ENCODE measurements at places on chromosomes 2 and 18.
A peak's percentile ranks its signal among the peaks of the same experiment; 100 is the strongest.

GRCh38 chr2:85237849-85238565, 89.8 kb downstream of the TGOLN2 start:
- H3K27ac ChIP-seq = no peak overlapping the region
- peaks cover 25% of the 10 kb centered on the region for H3K4me1 ChIP-seq
- H3K36me3 ChIP-seq = no peaks in the 10 kb centered on the region
- no peak overlapping the region for H3K4me3 ChIP-seq

DNA sequence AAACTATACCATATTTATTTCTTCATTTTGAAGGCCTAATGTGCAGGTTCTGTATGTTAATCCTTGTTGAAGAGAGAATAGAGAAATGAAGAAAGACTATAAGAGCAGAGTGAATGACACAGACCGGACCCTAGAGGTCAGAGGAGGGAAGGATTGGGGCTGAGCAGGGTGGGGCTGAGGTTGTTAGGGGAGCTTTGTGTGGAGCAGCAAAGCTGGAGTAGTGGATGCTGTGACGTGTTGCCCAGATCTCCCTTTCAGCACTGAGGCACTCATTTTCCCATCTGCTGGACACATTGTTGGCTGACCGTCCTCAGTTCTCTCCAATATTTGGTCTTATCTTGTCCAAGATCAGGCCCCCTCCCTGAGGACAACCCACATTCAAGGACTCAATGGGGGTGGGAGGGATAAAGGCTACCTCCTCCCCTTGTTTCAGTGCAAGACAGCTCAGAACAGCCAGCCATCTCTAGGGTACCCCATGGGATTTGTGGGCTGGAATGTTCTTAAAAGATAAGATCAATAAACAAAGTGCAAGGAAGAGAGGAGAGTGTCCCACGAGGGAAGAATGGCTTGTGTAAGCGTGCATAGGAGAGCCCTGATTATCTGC, 143.6 kb downstream of the TDRD15 start:
- no peak for DNase-seq
- peaks cover 4% of the 10 kb centered on the region for H3K36me3 ChIP-seq
- H3K27ac ChIP-seq = no peak overlapping the region
- no peaks in the 10 kb centered on the region for H3K27me3 ChIP-seq
- H3K4me3 ChIP-seq = no peak overlapping the region
- no peaks in the 10 kb centered on the region for H3K4me1 ChIP-seq

GRCh38 chr2:102065675-102066252, 74.0 kb downstream of the IL1R2 start:
- H3K4me3 ChIP-seq = no peak overlapping the region
- no peaks in the 10 kb centered on the region for H3K36me3 ChIP-seq
- H3K27me3 ChIP-seq = no peaks in the 10 kb centered on the region
- peaks cover 31% of the 10 kb centered on the region for H3K4me1 ChIP-seq
- DNase-seq = no peak

GRCh38 chr2:80893711-80894110, 589.2 kb upstream of the LRRTM1 start:
- H3K27ac ChIP-seq = no peak overlapping the region
- no peaks in the 10 kb centered on the region for H3K36me3 ChIP-seq

DNA sequence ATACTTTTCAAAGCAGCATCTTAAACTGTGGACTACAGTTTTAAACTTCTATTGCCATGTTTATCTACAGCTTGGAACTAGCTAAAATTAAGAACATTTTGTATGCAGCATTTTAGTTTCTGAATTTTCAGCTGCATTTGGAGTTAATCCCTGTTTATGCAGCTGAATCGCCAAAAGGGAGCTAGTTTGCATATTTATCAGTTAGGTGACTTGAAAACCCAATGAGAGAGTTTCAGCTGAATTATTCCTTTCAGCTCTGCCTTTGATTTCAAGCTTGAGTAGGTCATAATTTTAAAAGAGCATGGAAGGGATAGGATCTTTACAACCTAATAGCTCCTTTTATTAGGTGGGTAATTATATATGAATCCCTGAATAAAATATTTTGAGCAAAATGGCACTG, 692.6 kb downstream of the MBD2 start:
- DNase-seq = no peak
- no peaks in the 10 kb centered on the region for H3K27me3 ChIP-seq
- no peak overlapping the region for H3K4me3 ChIP-seq
- no peaks in the 10 kb centered on the region for H3K36me3 ChIP-seq
- H3K27ac ChIP-seq = no peak overlapping the region

- H3K4me1 ChIP-seq = no peaks in the 10 kb centered on the region
- DNase-seq = no peak
- no peaks in the 10 kb centered on the region for H3K27me3 ChIP-seq
- no peak overlapping the region for H3K27ac ChIP-seq
Measured at GRCh38 chr2:119179991-119180390, 21.4 kb upstream of the C1QL2 start.

DNA sequence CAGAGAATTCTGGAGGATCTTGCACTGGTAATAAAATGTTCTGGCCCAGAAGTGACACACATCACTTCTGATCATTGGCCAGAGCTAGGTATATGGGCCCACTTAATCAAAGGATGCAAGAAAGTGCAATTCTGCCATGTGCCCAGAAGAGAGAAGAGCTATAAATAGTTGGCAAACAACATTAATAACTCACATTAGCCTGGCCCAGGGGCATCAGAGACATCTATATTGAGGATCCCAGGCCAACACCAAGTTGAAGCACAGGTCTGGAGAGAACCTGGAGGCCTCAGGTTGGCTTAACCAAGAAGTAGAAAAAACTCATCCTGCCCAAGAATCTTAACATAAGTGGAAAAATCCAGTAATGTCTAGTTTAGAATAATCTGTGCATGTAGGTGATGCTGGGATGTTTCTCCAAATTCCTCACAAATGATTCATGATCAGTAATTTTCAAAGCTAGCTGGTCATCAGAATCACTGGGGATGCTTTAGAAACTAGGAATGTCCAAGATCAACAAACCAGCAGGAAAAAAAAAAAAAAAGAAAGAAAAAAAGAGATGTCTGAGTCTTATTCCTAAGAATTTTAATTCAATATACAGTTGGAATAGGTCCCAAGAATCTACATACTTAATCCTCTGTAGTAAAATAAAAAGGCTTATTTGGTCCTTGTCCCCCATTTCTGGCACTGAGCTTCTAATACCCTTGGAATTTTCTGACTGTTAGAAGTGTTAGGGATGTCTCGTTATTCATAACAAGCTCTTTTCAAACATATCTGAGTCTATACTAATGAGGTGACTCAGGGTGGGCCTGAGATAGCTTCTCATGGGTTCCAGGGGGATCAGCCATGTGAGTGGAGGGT, 35.0 kb upstream of the EVA1A start:
- DNase-seq = no peak
- no peak overlapping the region for H3K27ac ChIP-seq
- no peaks in the 10 kb centered on the region for H3K27me3 ChIP-seq
- no peaks in the 10 kb centered on the region for H3K36me3 ChIP-seq

GRCh38 chr2:144086965-144087364, 433.0 kb downstream of the ZEB2 start:
- H3K27me3 ChIP-seq = no peaks in the 10 kb centered on the region
- no peaks in the 10 kb centered on the region for H3K4me1 ChIP-seq
- no peak overlapping the region for H3K27ac ChIP-seq
- DNase-seq = no peak
- H3K4me3 ChIP-seq = no peak overlapping the region

DNA sequence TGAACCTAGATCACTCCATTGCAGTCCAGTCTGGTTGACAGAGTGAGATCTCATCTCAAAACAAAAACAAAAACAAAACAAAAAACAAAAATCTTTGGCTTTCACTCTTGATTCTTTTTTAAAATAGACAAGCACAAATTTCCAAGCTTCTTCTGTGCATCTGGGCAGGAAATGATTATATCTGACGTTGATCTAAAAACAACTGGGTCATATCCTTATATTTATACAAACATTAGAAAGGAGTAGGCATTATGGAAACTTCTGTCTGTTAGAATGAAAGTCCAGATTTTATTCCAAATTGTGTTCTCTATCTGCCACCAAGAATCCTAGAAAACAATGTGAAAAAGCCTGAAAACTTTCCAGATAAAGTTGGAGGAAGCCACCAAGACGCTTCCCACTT, 26.2 kb upstream of the PMAIP1 start:
- H3K4me3 ChIP-seq = no peak overlapping the region
- no peaks in the 10 kb centered on the region for H3K36me3 ChIP-seq
- no peak for DNase-seq

DNA sequence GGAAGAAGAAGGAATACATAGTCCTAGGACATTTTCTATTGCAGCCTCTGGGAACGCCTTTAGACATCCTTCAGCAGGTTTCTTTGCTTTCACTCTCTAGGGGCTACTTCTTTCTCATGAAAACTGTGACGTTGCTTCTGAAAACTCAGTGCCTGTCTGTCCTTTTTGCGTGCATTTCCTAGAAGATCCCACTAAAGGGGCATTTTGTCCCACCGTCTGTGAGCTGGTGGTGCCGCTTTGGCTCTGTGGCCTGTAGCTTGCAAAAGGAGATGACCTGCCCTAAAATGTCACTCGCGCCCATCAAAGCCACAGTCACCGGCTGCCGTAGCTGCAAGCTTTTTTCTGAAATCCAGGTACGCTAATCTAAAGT, 579 bp downstream of the STAT4 start:
- DNase-seq = no peak
- H3K27ac ChIP-seq = no peak overlapping the region
- no peaks in the 10 kb centered on the region for H3K4me1 ChIP-seq
- H3K36me3 ChIP-seq = no peaks in the 10 kb centered on the region

- no peak overlapping the region for H3K27ac ChIP-seq
- no peaks in the 10 kb centered on the region for H3K27me3 ChIP-seq
- H3K4me1 ChIP-seq = no peaks in the 10 kb centered on the region
- no peaks in the 10 kb centered on the region for H3K36me3 ChIP-seq
- no peak for DNase-seq
- no peak overlapping the region for H3K4me3 ChIP-seq
Measured at GRCh38 chr18:36833120-36833519, 4.2 kb downstream of the KIAA1328 start.

GRCh38 chr2:95042472-95043271, 17.2 kb downstream of the MAL start:
- H3K4me1 ChIP-seq = no peaks in the 10 kb centered on the region
- H3K4me3 ChIP-seq = no peak overlapping the region
- no peaks in the 10 kb centered on the region for H3K27me3 ChIP-seq
- no peak overlapping the region for H3K27ac ChIP-seq
- no peak for DNase-seq
- H3K36me3 ChIP-seq = no peaks in the 10 kb centered on the region

DNA sequence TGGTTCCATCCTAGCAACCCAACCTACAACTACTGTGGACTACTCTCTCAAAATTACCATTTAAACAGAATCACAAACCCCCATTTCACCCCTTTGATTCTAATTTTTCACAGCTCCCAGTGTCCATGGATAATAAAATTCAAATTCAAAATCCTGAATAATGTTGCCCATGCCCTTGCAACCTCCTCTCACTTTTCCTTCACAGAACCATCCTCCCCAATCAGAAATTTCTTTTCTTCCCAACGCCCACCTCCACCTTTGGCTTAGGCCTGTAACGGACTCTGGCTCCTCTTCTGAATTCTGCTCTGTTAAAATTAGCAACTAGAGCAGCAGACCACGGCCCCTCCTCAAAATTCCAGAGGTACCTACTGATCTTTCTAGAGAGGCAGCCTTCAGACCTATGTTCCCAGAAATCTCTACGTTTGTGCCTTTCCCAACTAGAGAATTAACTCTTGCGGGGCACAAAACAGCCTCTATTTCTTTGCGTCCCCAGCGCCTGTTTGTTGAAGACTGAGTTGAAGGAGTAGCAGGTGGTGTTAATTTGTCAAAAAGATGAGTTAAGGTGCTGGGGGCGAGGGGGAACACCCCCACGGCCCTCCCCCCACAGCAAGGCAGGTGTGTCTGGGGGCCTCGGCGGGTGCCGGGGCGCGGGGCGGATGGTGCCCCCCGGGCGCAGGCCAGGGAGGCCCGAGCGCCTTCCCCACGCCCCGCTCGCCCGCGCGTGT, 428 bp upstream of the MAP3K20 start:
- H3K27ac ChIP-seq = peak overlapping the region; percentile 100
- no peaks in the 10 kb centered on the region for H3K36me3 ChIP-seq
- H3K27me3 ChIP-seq = no peaks in the 10 kb centered on the region
- H3K4me1 ChIP-seq = peaks cover 23% of the 10 kb centered on the region

GRCh38 chr2:6865346-6866274, at the start of gene CMPK2:
TSS of gene CMPK2 (minus strand) at chr2:6865907. CDS start at chr2:6865696, 211 bp downstream.
- H3K4me1 ChIP-seq = peaks cover 10% of the 10 kb centered on the region
- H3K4me3 ChIP-seq = peak within 1 kb of the TSS; percentile 95
- peaks cover 4% of the 10 kb centered on the region for H3K36me3 ChIP-seq
- H3K27me3 ChIP-seq = no peaks in the 10 kb centered on the region

- DNase-seq = no peak
- no peaks in the 10 kb centered on the region for H3K4me1 ChIP-seq
- H3K27ac ChIP-seq = no peak overlapping the region
- H3K27me3 ChIP-seq = no peaks in the 10 kb centered on the region
Measured at GRCh38 chr2:154203206-154203605, 331.5 kb downstream of the GALNT13 start.

DNA sequence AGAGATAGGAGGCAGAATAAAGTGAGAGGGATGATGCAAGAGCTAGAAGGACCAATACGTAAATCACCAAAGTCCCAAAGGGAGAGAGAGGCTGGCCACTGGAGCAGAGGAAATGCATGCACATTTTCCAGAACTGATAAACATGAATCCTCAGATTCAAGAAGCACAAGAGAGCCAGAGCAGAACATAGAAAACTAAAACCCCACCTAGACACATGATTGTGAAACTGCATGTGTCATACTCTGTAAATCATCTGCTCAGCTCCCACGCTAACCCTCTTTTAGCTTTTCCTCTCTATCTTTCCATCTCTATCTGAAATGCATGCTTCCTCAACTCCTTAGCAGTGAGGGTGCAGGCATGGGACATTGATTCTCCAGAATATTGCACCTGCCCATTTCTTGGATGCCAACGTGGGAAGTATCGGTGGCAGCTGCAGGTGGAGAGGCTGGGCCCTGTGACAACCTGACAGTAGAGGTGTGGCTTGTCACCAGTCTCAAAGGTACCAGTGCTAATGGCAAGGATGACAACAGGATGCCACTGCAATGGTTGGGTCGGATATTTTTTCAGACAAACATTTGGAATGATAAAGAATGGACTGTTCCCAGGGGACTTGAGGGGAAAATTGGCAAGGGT, 89.3 kb upstream of the OTOS start:
- H3K4me1 ChIP-seq = peaks cover 2% of the 10 kb centered on the region
- H3K27ac ChIP-seq = no peak overlapping the region
- no peaks in the 10 kb centered on the region for H3K27me3 ChIP-seq
- no peak overlapping the region for H3K4me3 ChIP-seq
- peak; percentile 13 for DNase-seq

DNA sequence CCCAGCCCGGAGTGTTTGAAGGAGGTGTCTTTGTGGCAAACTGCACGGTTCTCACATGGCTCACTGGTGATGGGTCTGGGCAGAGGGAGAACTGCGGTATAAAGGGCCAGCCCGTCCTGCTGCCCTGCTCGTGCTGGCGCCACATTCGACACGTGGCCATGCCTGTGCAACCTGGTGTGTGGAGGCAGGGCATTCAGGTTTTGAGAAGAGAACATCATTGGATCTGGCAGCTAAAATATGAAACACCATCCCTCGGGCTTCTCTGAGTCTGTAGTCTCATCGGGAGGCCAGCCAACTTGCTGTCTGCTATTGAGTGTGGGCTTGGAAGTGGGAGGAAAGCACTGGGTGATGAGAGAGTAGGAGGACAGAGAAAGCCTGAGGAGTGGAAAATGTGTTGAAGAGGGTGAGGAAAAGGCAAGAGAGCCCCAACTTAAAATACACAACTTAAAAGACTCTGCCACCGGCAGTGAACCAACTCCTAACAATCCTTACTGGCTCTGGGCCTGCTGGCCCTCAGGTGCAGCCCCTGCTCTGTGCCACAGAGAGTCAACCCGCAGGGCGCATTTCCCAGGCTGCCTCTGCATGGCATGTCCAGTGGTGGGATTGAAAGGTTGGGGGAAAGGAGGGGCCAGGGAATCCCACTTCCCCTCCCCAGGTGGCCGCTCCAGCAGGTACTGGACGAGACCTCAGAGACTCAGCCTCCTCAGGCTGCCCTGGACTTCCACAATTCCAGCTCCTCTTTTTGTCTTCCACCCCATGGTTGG, 112.7 kb upstream of the DLX2 start:
- no peaks in the 10 kb centered on the region for H3K27me3 ChIP-seq
- H3K36me3 ChIP-seq = no peaks in the 10 kb centered on the region
- DNase-seq = no peak

Data from ascending aorta (tissue), 2 donors.